CD4-positive, CD25-positive, alpha-beta regulatory T cell (primary cell): ENCODE measurements at places on chromosomes 16 and 17. TPM values are rescaled to one million over a fixed set of nuclear protein-coding genes. Genes with fewer than 3 reads are reported as not detected.

The NAGPA gene
- 23.7 TPM for total RNA-seq

- no peak for DNase-seq
These were observed 16.1 kb upstream of the CRK start for GRCh38 chr17:1471911-1472821.

DNA sequence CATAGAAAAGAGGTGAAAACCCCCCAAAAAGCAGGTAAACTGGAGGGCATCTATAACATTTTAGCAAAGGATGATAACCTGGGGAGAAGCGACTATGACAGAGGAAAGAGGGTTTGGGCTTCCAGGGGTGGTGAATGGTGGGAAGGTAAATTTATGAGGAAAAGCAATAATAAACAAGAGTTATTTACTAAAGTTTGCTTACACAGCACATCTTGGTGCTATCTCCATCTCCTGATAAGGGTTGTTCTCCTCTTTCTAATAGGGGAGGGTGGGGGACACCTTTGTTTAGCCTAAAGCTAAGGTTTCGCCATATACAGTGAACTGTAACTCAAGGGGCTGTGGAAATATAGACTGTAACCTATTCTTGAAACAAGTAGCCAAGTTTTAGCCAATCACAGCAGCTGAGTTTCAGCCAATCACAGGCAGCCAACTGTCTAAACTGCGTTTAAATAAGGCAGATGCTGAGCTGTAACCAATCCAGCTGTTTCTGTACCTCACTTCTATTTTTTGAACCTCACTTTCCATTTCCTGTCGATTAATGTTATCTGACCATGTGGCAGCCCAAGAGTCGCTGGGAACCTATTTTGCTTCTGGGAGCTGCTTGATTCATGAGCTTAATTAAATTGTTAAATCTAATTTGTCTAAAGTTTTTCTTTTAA is 191.8 kb downstream of the MAP2K6 start:
- no peak for DNase-seq

GRCh38 chr17:14268264-14268663 is 31.6 kb upstream of the CDRT15 start:
- DNase-seq, result no peak

DNA sequence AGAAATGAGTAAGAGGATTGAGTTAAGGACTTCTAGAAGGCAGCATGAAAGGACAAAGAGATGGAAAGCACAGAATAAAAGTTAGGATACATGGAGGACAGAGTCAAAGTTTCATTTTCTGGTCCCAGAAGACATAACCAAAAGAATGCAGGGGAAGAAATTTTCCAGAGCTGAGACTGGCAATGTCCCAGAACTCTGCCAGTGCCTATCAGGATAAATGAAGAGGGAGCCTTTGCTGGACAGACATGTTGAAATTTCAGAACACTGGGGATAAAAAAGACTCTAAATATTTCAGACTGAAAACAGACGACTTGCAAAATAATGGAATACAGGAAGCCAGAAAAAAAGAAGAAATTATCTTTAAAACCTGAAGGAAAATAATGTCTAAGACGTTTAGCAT is 55.7 kb downstream of the NT5M start:
- DNase-seq, result no peak

The CDRT15L2 gene
- not detected for total RNA-seq
